Left renal pelvis (tissue), 4 donors: ENCODE measurements at places on chromosomes 2 and 18.

- DNase-seq = no peak
Measured at GRCh38 chr2:197278799-197279763, 31.5 kb downstream of the ANKRD44 start.

GRCh38 chr2:17162713-17163112 is 355.5 kb downstream of the RAD51AP2 start:
- no peak for DNase-seq

- DNase-seq = no peak
Measured at GRCh38 chr18:73264562-73264921, 396.8 kb upstream of the NETO1 start.

DNA sequence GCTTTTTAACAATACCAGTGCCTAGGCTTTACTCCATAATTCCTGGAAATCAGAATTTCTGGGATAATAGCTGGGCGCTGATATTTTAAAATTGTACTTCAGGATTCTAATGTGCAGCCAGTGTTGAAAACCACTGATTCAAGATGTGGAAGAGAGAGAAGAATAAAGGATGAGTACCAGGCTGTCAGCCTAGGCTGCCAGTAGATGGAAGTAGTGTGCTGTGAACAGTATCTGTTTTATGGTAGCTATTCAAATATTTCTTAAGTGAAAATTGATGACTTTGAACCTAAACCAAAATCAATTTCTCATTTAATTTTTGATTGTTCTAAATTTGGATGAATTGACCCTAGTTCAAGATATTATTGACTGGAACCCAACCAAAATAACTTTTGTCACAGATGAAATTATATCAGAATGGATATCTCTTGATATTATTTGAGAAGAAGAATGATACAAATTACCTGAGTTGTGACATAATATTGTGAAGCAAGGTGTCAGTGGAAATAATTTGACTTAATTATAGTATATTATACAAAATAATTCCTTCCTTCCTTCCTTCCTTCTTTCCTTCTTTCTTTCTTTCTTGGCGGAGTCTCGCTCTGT is 88.0 kb downstream of the COMMD1 start:
- no peak for DNase-seq

DNA sequence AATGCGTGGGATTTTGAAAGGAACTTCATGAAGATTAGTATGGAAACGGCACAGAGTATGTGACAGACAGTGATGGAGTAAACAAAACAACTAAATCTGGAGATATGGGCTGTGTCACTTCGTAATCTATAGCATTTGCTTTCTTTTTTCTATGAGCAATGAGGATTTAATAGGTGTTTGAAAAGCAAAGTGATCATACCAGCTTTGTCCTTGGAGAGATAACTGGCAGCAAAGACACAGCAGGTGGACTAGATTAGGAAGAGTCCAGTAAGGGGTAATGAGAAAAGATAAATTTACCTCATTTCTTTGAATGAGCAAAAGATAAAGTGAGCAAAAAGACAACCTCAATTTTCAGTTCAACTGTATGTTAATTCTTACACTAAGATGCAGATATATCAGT is 199.0 kb downstream of the LRP1B start:
- no peak for DNase-seq

GRCh38 chr2:20491739-20492531 is 45.1 kb downstream of the RHOB start:
- DNase-seq = no peak

- DNase-seq = no peak
Measured at GRCh38 chr18:65938592-65939372, 188.0 kb downstream of the CDH7 start.

GRCh38 chr2:33209976-33210375 is 263.2 kb downstream of the LTBP1 start:
- no peak for DNase-seq

DNA sequence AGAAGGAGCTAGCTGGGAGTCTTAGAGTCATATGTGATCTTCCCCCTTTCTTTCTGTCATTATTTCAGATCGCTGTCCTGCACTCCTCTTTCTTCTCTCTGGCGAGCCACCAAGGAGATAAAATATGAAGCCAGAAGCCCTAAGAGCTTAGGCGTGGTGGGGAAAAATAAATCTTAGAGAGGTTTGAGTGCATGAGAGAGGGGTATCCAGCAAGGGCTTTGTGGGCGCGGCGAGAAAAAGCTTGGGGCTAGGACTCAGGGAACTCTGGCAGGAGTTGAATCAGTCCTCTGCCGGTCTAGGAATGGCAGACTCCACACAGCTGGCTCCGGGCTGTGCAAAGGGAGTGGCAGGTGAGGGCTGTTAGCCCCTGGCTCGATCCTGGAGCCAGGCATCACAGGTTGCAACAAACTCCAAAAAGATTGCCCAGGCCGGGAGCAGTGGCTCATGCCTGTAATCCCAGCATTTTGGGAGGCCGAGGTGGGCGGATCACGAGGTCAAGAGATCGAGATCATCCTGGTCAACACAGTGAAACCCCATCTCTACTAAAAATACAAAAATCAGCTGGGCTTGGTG is 20.1 kb upstream of the IGFBP5 start:
- DNase-seq = no peak

DNA sequence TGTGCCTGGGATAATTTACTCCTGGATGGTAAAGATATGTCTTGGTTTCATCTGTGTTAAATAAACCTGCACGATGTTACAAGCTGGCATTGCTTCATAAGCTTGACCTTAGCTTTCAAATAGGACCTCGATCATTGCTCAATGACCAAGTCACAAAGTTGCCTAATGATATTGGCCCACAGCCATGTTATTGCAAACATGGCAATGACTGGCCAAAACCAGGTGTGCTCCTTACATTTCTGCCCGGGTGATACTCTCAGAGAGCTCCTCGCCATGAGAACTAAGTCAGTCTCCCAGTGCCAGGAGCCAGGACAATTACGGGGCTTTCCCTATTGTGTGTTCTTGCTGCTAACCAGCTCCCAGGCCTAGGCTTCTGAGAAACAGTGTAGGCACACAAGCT is 72.5 kb upstream of the CYP1B1 start:
- DNase-seq = no peak

DNA sequence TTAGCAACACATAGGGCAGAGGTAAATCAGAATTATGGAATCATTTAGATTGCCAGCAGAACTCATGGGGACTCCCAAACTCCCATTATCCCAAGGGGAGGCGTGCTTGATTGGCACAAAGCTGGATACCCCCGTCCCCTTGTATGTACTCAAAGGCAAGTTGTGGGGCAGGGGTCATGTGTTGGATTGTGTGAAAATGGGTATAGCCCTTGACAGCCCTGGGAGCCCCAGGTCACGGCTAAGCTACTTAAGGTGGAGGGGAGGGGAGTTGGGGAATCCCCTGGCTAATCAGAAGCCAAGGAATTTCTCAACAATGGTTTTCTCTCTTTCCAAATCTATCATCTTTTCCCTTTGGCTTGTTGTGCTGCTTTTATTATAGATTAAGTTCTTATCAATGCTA is 32.7 kb downstream of the CLIP4 start:
- no peak for DNase-seq

GRCh38 chr2:6785493-6785892 is 80.2 kb downstream of the CMPK2 start:
- DNase-seq = no peak

- no peak for DNase-seq
Measured at GRCh38 chr2:219619235-219619634, 8.2 kb upstream of the SLC4A3 start.

DNA sequence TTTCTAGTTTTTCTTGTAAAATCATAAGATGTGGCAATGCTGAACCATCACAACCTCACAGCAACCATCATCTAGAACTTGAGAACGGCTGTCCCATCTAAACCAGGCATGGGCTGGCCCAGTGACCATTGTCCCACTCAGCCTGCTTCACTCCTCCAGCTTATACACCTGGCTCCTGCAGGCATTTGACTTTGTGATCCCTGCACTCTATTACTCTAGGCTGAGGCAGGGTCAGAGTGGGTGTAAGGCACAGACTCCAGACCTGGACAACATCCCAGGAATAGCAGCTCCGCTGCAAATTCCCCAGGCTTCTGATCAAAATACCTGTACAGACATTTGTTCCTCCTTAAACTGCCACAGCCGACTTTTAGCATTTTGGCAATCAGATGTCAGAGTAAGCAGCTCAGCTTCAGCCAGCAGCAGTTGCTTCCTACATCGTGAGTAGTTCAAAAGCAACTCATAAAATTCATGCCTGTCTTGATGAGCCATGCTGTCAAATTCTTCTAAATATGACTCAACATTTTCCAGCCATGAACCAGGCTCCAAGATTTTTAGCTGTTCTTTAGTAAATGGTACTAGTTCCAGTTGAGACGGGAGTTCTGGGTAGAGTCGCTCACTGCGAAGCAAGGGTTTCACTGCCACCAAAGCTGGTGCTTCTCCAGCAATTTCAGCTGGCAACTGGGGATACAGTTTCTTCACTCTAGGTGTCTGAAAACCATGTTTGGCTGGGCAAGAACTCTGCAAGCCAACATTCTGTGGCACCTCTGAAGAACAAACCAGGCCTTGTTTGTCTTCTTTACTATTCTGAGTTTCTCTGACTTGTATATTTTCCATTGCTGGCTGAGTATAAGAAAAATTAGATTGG is 12.8 kb downstream of the EPG5 start:
- DNase-seq = no peak

- DNase-seq = no peak
Measured at GRCh38 chr2:207871911-207872310, 102.2 kb upstream of the FZD5 start.

- DNase-seq = no peak
Measured at GRCh38 chr18:79634186-79634585, 45.4 kb upstream of the CTDP1 start.

GRCh38 chr2:205375461-205376448 is 306.5 kb upstream of the NRP2 start:
- no peak for DNase-seq

DNA sequence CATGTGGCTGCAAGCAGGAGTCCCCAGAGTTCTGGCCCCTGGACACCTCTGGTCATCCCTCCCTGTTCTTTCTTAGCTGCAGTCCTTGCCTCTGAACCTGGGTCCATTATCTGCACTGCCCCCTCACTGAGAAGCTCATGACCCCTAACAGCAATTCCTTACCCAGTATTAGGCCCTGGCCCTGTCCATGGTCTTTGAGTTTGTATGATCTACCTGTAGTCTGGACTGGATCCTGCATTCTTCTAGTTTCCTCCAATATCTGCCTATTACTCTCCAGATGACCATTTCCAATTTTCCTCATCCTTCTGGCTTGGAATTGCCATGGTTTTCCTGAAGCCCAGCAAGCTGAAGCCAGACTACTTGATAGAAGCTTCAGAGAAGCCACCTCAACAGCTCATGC is 302.4 kb upstream of the HS6ST1 start:
- no peak for DNase-seq

- no peak for DNase-seq
Measured at GRCh38 chr2:173929441-173929840, 35.7 kb downstream of the SP3 start.
